ENCODE measurements at places on chromosomes 5 and 9. TPM values are rescaled to one million over a fixed set of nuclear protein-coding genes. Genes with fewer than 3 reads are reported as not detected.

- DNase-seq: no peak
Measured at GRCh38 chr9:21677387-21677786, 125.0 kb upstream of the MTAP start.

- DNase-seq: no peak
Measured at GRCh38 chr5:83321483-83322055, 150.0 kb upstream of the VCAN start.

- DNase-seq: no peak
Measured at GRCh38 chr5:176362233-176362490, 598 bp upstream of the KIAA1191 start.

DNA sequence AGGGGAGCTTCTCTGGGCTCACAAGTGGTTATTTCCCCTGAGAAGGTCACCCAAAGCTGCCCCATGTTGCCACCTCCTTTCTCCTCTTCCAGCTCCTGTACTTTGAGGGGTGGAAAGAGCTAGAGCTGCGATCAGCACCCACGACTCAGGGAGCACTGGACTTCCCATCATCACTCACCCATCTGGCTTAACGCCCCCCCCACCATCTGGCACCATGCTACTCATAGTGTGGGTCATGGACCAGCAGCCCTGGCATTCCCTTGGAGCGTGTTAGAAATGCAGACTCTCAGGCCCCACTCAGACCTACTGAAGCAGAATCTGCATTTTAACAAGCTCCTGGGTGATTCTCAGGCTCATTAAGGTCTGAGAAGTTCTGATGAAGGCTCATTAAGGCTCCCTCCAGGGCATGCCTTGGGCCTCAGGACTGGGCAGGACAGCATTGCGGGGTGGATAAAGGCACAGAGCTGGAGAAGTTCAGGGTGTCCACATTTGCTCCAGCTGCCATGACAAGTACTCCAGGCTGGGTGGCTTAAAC lies 67.3 kb downstream of the GALNT12 start:
- no peak for DNase-seq

DNA sequence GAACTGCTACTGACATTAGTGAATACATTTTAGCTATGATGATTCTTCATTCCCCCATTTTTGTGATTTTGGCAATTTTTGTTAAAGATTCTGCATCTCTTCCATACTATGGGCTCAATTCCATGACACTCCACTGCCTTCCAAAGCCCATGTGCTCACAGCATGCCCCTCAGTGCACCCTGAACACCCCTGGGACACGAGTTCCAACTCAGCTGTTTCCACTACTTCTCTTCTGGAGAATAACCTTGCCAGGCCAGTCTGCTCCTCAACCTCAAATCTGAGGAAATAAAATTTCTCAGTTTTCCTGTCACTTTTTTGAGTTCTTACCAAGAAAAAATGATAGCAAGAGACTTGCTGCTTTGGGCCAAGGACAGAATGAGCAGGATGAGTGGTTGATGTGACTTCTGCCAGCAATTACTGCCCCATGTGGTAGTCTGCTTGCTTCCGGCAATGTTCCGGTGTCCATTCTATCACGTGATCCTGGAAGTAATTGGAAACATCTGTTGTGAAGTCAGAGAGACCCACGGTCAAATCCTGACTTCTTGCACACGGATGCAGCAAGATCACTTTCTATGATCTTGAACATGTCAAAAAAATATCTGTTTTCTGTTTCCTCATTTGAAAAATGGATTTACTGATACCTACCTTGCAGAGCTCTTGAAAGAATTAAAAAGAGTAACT lies 58.3 kb downstream of the EGFLAM start:
- no peak for DNase-seq

DNA sequence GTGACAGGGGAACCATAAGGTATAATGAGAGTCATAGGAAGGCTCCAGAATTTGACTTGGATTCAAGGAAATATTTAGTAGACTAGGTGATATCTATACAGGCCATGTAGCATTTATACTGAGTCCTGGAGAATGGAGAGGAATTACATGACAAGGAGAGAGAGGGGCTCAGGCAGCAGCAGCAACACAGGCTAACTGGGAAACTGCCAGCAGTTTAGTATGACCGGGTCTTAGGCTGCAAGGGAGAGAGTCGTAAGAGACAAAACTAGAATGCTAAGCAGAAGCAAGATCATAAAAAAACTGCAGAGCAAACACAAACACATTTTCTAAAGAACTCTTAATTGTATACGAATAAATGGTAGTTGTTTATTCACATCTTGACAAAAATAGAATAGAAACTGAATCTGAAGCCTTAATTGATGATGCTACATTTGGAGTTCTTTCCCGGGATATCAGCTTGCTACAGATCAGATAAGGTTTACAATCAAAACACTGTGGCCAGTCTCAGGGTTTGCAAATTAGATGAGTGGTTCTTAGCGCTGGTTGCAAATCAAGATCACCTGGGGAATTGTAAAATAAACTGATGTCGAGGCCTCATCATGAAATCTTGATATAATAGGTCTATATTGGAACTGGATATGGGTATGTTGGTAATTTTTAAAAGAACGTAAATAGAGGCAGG lies 480.0 kb upstream of the C9orf72 start:
- DNase-seq: no peak

DNA sequence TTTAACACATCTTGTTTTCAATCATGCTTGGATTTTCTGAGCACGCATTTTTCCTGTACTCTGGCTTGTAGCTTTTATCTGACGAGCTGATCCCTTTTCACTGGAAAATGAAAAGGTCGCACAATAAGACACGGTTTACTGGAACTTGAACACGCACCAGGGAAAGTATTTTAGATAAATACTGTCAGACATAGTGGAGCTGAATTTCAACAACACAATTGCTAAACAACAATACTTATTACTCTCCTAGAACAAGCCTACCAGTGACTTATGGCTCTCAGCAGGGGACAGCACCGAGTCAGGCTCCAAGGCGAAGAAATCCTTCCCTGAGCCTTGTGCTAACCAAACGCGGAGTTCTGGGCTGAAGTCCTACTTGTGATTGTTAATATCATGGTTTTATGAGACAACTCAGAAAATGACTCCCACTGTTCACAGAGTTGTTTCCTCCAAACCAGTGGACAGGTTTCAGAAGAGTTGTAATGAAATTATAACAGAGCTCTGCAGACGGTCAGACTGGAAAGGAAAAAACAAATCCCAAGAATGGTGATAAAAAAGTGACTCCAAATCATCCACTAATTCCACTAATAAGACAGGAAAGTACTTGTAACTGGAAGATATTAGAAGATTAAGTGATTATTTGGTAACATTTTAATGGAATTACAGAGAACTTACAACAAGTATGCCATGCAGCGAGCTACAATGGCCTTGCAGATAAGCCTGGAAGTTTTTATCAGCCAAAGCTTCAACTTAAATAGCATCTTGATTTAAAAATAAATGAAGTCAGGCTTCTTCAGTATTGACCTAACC lies 359.6 kb downstream of the EBF1 start:
- no peak for DNase-seq

DNA sequence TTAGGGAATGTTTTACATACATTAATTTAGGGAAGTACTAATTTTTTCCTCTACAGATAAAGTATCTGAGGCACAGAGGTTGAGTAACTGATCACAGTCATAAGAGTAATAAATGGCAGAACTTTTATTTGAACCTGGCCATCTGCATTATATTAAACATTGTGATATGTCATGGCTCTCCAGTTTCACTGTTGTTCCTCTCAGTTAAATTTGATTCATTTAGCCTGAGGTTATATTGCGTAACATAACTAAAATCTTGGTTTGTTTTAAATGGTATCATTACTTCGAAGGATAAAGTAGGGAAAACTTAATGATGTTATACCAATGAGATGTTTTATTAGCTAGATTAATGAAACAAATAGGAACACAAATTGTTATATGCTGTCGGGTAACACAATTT lies 284.4 kb downstream of the KDM4C start:
- no peak for DNase-seq

DNA sequence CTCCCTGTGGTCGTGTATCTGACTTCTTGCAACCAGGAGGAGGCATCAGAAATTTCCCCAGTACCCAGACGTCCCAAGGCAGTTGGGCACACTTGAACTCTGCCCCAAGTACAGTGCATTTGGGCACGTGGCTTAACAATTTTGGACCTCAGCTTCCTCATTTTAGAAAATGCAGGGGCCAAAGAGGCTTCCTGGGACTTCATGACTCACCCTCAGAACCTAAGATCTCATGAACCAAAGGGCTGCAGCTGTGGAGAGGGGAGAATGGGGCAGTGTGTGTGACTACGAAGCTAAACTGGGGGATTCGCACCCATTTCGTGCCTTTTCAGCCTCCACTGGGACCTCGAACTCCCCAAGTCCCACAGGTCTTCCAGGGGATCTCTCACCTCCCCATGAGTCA lies 59.2 kb downstream of the SYK start:
- no peak for DNase-seq

DNA sequence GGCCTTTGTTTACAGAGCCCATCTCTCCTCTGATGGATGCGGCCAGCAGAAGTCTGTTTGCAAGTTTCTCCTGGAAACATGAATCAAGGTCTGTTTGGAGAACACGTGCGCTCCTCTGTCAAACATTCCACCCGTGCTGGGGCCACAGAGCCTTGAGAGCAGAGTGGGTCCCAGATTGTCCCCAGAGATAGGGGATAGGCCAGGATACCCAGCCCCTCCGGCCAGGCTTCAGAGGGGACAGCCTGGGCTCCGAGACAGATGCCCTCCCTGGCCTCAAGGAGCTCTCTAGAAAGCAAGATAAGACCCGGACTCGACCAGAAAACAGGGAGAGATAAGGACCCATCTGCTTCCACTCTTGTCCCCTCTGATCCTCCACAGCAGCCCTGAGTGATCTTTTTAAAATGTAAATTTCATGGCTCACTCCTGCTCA lies 40.4 kb upstream of the HAND1 start:
- no peak for DNase-seq

DNA sequence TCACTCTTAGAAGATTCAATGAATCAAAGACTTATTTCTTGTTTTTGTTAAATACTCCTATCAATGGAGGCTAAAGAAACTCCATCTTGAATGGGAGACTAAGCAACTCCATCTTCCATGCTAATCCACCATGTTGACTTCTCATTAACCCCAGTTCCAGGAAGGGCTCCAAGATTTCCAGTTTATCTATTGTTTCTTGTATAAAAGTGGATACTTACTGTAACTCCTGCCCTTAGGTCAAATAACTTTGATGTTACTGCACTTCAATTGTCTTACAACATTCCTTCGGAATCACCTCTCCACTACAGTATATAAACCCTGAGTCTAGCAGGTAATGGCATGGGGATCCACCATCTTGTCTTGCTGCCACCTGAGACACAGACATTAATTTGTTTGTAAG lies 63.0 kb downstream of the PUM3 start:
- DNase-seq: no peak

GRCh38 chr5:111461934-111462333 lies 50.4 kb downstream of the STARD4 start:
- DNase-seq: no peak

GRCh38 chr9:69028754-69029153 lies 6.8 kb upstream of the FXN start:
- peak; percentile 89 for DNase-seq

DNA sequence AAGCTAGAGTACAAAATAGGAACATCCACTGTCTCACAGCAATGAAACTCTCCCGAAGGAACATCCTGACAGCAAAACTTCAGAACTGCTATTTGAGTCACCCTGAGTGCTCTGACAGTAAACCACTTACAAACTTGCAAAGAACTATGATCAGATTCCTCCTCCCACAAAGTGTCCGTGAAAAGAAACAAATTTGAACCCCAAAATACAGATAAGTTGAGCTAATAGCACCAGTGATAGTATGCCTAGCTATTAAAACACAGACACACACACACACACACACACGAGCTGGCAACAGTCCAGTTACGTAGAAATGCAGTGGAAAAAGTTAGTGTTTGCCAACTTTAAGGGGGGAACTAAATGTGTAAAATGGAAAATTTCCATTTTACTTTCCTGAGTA lies 3.1 kb upstream of the GLIS3 start:
- DNase-seq: no peak

DNA sequence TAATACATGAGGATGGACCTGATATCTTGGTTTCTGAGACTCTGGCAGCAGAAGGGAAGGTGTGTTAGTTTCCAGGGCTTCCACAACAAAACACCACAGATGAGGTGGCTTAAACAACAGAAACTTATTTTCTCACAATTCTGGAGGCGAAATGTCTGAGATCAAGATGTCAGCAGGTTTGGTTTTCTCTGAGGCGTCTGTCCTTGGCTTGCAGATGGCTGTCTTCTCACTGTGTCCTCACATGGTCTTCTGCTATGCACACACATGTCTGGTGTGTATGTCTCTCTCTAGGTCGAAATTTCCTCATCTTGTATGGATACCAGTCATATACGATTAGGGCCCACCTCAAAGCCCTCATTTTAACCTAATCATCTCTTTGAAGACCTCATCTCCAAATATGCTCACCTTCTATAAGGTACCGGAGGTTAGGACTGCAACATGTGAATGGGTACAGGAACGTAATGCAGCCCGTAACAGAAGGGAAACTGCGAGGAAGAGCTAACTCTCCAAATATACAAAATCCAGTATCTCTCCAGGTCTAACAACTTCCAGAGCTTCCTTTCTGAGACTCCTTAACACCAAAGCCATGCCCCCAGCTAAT lies 139.8 kb upstream of the SMARCA2 start:
- DNase-seq: no peak

DNA sequence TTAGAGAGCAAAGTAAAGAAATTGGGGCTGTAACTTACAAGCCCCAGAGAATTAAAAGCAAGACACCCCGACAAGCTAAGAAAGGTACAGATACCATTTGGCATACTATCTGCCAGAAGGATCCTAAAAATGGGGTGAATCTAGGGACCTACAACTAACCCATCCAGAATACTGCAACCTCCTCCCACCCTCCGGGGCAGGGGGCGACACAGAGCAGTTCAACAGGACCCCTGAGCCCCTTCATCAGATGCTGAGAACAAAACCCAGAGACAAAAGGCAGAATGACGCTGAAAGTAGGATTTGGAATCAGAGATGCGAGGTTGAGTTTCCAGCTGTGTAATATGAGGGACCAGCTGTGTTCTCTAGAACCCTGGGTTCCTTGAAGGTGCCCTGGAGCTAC lies 71.2 kb downstream of the EPB41L4B start:
- DNase-seq: no peak

DNA sequence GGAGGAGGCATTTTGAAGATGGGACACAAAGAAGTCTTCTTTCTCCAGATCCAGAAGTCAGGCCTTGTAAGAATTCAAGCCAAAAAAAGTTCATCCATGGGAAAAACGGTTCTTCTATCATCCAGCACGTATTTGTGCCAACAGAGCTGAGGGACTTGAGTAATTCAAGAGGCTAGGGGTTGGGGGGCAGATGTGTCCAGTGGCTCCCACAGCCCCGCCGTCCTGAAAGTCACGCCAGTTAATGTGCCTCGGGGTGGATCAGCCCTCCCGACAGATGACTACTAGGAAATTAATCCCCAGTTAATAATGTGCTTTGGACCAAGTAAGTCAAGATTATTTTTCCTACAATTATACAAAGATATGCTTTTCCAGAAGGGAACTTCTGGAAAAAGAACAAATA lies 23.4 kb downstream of the NREP start:
- DNase-seq: no peak

The SLC46A2 gene
- not detected for total RNA-seq

The OBP2B gene
- total RNA-seq: not detected

The SLC27A6 gene
- total RNA-seq: not detected

The GARIN3 gene
- 0.19 TPM for total RNA-seq

The DMRTA1 gene
- total RNA-seq: not detected

The ZMAT2 gene
- 67.2 TPM for total RNA-seq

The C9orf153 gene
- 0.33 TPM for total RNA-seq

The BNC2 gene
- total RNA-seq: not detected

The HMHB1 gene
- total RNA-seq: not detected

The TMC1 gene
- total RNA-seq: not detected

All from activated CD4-positive, alpha-beta T cell treated with anti-CD3 and anti-CD28 coated beads, Interleukin-2, amount 10 ng/mL, durations not matched to agents 24 days and 14 days (primary cell).